ENCODE measurements at places on chromosomes 7 and 10.

GRCh38 chr7:128918016-128918665, 7.6 kb upstream of the KCP start:
- DNase-seq = peak; percentile 2

DNA sequence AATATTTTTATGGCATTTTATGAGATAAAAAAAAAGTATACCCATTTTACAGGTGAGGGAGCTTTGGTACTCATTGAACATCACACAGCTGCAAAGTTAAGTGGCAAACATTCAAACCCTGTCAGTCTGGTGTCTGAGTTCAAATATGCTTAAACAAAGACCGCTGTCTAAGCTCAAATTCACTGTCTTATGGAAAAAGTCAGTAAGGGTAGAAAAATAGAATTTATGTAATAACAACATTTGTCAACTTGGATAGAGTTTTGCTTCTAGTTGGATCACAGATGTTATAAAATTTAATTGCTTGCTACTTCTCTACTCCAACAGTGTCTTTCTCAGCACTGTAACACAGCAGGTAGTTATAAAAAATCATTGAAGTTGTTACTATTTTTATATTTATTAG, 161.7 kb upstream of the CSTF2T start:
- DNase-seq = no peak

GRCh38 chr7:158919686-158920085, 63.3 kb downstream of the DYNC2I1 start:
- no peak for DNase-seq

DNA sequence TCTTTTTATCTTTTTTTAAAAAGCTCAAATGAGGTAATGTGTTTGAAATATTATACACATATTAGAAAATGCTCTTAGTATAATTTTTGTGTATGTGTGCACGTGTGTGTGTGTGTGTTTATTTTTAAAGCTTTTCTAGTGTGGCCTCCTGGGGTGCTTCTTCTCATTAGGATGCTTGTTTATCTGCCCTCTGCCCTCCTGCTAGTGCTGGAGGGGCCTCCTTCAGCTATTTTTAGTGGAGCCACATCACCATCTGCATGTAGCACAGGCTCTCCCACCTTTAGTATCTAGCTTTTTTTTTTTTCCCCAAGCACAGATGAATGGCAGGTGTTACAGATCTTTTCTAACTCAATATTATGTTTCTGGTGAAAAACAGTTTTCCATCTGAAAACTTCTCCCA, 155.7 kb upstream of the TMEM229A start:
- no peak for DNase-seq

DNA sequence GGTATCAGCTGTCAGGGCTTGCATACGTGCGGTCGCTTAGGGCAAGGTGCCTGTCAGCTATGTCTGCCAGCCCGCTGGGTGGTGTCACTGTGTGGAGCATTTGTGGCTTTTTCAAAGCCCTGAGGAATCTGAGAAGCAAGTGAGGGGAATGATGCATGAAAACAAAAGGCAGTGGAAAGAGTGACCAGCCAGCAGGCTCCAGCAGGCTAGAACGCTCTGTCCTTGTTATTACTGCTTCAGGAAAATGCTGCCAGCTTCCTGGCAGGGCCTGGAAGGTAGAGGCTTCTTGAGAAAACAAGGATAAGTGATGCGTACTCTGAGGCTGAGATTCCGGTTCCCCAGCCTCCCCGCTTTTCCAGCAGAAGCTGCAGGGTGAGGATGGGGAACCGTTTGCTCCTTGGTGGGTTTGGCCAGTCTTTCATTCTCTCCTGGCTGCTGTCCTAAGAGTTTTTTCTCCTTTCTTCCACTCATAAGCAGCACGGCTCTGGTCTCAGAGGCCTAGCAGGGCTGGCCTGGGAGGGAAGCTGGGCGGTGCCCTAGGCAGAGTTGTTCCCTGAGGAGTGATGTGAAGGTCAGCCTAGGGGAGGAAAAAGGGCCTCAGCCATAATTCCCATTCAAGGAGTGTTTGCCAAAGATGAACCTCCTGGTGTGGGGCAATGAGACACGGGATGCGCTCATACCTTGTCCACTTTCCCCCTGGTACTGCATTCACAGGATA, 42.8 kb upstream of the MKLN1 start:
- DNase-seq = no peak

DNA sequence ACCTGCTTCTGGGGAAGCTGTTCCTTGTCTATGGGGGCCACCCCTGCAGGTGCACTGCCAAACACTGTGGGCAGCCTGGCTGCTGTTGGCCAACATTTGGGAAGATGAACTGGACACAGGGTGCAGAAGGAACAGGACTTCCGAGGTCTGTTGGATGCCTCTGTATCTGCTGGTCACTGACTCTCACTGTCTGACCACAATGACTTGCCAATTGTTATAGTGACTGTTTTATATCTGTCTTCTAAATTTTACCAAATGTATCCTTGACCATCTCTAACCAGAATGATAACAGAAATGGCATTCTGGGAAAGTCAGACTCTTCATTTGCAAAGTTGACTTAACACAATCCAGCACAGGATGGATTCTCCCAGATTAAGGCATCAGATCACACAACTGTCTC, 214.0 kb upstream of the PRSS58 start:
- no peak for DNase-seq

DNA sequence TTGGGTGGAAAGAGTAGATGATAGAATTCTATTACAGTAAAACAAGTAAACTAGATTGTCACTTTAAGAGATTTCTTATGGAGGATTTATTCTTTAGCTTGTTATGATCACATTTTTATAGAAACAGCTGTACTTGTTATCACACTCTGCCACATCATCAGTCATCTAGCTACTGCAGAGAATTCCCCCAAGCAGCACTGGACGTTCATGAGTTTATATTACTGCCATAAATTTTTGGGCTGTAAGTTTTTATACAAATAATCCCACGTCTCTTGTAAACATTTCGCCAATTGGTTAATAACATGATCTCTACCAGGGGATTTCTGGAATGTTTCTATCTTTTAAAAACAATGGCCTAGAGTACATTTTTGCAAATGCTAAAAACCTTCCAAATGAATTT, 238.8 kb downstream of the POLR1F start:
- DNase-seq = no peak

GRCh38 chr7:39720586-39720985, 97.2 kb downstream of the RALA start:
- no peak for DNase-seq

- no peak for DNase-seq
Measured at GRCh38 chr7:94999069-94999351, 91.6 kb downstream of the PPP1R9A start.

DNA sequence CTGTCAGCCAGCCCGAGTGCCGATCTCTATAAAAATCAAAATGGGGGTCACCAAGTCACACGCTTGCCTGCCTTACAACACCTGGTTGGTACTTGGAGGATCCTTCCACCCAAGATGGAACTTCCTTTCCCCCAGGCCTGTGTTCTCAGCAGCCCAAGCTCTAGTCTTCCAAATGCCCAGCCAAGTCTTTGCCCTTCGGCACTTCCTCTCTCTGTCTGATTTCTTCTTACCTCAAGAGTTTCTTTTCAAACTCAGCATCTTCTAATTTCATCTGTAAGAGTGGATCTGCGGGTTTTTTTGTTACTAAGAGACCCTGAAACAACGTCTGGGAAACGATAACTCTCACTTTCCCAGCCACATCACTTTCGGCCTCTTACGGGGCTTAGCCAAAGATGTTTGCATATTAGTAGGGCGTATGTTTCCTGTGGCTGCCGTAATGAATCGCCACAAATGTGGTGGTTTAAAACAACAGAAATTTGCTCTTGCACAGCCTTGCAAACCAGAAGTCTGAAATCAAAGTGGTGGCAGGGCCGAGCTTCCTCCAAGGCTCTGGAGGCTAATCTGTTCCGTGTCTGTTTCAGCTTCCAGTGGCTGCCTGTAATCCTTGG, 219.9 kb downstream of the TCF7L2 start:
- peak; percentile 33 for DNase-seq

DNA sequence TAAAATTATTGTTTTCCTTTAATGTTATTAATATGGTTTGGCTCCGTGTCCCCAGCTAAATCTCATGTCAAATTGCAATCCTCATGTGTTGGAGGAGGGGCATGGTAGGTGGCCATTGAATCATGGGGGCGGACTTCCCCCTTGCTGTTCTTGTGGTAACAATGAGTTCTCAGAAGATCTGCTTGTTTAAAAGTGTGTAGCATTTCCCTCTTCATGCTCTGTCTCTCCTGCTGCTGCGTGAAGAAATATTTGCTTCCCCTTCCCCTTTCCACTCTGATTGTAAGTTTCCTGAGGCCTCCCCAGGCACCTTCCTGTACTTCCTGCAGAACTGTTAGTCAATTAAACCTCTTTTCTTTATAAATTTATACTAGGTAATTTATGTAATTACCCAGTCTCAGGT, 27.5 kb downstream of the VIM start:
- DNase-seq = no peak

DNA sequence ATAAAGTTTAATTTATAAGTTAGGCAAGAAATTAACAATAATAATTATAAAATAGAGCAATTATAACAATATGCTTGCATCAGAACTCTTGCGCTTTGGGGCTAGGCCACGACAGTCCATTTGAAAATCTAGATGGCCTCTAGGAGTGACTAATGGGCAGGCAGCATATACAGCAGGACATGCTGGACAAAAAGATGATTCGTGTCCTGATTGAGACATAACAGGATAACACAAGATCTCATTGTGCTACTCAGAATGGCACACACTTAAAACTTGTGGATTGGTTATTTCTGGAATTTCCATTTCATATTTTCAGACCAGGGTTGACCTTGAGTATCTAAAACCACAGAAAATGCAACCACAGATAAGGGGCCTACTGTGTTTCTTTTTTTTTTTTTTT, 27.5 kb downstream of the CTNNA3 start:
- no peak for DNase-seq

DNA sequence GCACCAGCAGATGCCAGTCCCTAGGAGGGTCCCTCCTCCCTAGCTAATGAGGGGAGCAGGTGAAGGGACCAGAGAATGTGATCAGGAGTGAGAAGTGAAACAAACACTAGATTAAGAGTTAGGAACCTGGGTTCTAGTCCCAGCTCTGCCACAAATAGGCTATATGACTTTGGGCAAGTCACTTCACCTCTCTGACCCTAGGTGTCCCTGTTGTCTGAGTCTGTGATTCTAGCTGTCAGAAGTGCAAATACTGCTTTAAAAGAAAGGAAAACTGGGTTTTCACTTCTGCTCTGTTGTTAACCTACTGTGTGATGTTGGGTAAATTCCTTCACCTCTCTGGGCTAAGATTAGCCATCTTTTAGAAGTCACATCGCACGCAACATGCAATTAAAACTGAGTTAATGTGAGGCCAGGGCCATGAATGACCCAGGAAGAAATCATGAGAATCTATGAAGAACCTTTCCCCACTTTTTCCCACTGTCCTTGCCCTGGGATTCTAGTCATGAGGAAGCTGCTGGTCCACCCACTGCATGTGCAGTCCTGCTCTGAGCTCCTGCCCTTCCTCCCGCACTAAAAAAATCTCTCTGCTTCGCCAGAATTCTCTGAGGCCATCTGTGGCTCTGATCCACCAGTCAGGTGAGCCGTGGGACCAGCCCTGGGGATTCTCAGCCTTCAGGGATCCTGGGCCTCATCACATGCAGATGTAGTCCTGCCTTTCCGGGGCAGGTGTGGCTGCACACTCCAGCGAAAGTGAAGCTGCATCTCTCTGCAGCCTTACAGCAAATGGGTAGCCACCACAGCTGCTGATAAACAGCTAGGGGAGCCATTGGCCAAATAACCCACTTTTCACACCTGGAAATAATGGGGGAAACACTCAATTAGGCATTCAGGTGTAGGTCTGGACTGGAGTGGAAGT, 181.7 kb downstream of the PLXNA4 start:
- DNase-seq = peak; percentile 27

DNA sequence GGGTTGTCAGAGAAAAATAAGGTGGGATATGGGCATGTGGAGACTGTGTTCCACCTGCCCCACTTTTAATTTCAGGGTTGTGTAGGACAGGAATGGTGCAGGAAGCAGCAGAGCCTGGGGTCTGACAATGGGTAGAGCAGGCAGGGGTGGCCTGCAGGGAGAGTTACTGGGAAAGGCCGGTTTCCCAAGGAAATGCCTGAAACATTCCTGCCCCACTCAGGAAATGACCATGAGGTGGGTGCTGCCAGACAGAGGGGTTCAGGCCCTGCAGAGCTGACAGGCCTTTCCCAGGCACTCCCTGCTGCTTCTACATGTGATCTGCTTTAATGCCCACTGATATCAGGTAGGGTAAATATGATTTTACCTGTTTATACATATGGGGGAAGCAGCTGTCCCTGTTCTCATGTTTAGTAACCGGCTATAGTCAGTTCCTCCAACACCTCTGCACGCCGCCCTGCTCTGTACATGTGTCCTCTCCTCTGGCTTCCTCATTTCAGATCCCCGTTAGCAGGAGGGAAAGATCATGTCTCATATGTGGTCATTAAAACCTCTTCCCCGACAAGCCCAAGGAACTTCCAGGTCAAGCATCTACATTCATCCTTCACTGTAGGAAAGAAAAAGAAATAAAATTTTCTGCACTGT, 118.6 kb upstream of the PRSS58 start:
- DNase-seq = no peak

GRCh38 chr10:35503578-35503977, 101.6 kb upstream of the GJD4 start:
- no peak for DNase-seq

DNA sequence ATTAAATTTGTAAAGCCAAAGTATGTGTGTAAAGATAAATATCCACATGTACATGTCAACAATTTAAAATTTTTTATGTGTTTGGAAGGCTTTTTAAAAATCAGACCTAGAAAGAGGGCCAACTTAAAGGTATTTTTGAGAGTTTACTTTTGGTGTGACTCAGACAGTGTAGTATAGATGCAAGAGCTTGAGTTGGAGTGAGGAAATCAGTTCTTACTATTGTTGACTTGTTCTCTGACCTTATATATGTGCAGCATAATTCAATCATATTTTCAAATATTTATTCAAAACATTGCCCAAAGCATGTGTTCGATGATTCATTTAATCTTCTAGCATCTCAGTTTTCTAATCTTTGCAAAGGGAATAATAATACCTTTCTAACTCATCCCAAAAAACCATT, 243.7 kb upstream of the PRKCQ start:
- no peak for DNase-seq

GRCh38 chr10:92678206-92678605, 11.5 kb upstream of the HHEX start:
- DNase-seq = no peak

DNA sequence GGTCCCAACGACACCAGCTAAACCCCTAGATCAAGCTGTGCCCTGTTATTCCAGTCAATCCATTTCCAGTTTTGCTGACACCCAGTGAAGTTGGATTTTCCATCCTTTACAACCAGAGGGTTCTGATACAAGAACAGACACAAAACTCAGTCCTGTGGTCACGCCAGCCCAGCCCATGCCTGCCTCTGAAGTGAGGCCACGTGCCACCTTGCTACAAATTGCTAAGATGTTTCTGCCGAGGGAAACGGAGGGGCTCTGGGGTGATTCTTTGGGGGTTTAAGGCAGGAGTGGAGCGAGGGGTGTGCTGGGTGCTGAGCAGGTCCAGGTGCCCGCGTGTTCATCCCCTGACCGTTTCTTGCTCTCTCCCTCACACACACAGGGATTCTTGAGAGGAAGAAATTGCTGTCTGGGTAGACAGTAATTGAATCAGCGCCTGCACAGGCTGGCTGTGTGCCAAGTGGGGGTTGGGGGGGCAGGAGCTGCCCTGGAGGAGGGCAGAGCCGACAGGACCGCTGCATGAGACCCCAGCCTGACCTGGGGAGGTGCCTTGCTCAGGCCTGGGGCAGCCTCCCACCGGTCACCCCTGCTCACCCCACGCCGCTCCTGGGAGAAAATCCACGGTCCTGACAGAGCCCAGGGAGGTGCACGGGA, 38.1 kb downstream of the ADAP1 start:
- DNase-seq = no peak

All from GM13976 (cell line).